ENCODE measurements at places on chromosomes 13 and 19.
A peak's percentile ranks its signal among the peaks of the same experiment; 100 is the strongest.

GRCh38 chr13:44484562-44485138 is 91.5 kb downstream of the TSC22D1 start:
- H3K27ac ChIP-seq, result no peak overlapping the region
- DNase-seq, result no peak

- DNase-seq, result no peak
- peaks cover 17% of the 10 kb centered on the region for H3K36me3 ChIP-seq
- peak overlapping the region; percentile 70 for H3K4me3 ChIP-seq
- H3K27me3 ChIP-seq, result no peaks in the 10 kb centered on the region
These were observed 1.7 kb upstream of the ADM5 start for GRCh38 chr19:49687566-49688316.

- no peak overlapping the region for H3K27ac ChIP-seq
- peaks cover 10% of the 10 kb centered on the region for H3K4me1 ChIP-seq
- no peak overlapping the region for H3K4me3 ChIP-seq
- DNase-seq, result no peak
- H3K27me3 ChIP-seq, result no peaks in the 10 kb centered on the region
These were observed 22.7 kb downstream of the MIPEP start for GRCh38 chr13:23866420-23867026.

- no peak for DNase-seq
- H3K4me1 ChIP-seq, result peaks cover 7% of the 10 kb centered on the region
- H3K36me3 ChIP-seq, result no peaks in the 10 kb centered on the region
- no peak overlapping the region for H3K4me3 ChIP-seq
These were observed 3.7 kb downstream of the LMTK3 start for GRCh38 chr19:48507911-48508439.

GRCh38 chr13:98664924-98665637 is 87.4 kb downstream of the SLC15A1 start:
- H3K4me1 ChIP-seq, result peaks cover 14% of the 10 kb centered on the region
- no peaks in the 10 kb centered on the region for H3K36me3 ChIP-seq
- no peak overlapping the region for H3K4me3 ChIP-seq
- no peak overlapping the region for H3K27ac ChIP-seq
- DNase-seq, result no peak

- no peaks in the 10 kb centered on the region for H3K27me3 ChIP-seq
- H3K4me3 ChIP-seq, result no peak overlapping the region
These were observed 41.8 kb upstream of the DCUN1D2 start for GRCh38 chr13:113532156-113532806.

- no peaks in the 10 kb centered on the region for H3K4me1 ChIP-seq
- no peak overlapping the region for H3K4me3 ChIP-seq
- no peak for DNase-seq
- peaks cover 25% of the 10 kb centered on the region for H3K36me3 ChIP-seq
These were observed 25.2 kb downstream of the MARK4 start for GRCh38 chr19:45276284-45276687.

Measured in esophagus squamous epithelium (tissue), 5 donors.